ENCODE measurements at places on chromosomes 7 and 10.

- DNase-seq: no peak
Measured at GRCh38 chr10:80498833-80499741, 38.6 kb upstream of the SH2D4B start.

- no peak for DNase-seq
Measured at GRCh38 chr7:99619571-99620130, 2.9 kb downstream of the ZSCAN25 start.

DNA sequence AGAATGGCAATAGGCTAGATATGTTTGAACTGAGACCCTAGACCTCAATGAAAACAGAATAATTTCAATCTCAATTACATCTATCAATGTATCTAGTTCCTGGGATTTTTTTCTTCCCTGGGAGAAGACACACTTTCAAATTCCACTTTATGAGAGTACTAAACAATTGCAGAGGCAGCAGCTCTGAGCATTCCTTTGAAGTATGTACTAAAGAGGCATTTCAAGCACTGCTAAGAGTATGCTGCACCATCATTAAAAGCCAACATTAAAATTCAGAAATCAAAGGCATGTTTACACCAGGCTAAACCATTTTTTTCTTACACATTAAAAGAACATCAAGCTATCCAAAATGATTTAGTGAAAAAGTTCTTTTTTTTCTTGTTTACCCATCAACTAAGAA lies 297.9 kb upstream of the CACNA2D1 start:
- DNase-seq: no peak

DNA sequence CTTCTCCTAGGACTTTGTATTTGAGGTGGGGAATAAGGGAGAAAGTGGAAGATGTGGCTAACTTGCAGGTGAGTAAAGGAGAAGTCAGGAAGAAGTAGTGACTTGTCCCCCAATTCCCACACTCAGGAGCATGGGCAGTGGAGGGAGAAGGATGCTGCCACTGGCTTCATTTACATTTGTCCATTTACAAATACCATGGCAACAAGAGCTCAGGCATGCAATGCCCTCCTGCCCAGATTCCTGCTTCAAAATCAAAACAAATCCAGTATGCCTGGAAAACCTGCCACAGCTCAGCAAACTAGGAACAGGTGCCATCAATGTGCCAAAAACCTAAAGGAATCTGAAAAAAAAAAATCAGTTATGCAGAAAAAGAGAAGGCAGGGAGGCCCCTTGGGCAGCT lies 139.9 kb downstream of the KCNMA1 start:
- no peak for DNase-seq

DNA sequence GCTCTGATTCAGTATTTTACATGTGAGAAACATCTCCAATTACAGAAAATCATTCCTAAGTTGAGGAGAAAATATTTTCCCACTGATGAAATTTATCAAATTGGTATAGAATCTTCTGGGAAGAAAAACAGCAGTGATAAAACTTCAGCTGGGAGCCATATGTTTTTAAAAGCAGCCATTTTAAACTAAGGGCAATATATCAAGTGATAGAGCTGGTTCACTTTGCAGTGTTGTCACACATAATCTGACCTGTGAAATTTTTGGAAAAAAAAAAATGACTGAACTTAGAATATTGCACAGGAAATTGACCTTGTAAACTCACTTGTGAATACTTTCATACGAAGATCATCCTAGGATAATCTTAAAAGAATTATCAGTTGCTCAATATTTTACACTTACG lies 10.5 kb upstream of the EZH2 start:
- DNase-seq: no peak

GRCh38 chr7:66070222-66070621 lies 5.4 kb upstream of the ASL start:
- DNase-seq: no peak

DNA sequence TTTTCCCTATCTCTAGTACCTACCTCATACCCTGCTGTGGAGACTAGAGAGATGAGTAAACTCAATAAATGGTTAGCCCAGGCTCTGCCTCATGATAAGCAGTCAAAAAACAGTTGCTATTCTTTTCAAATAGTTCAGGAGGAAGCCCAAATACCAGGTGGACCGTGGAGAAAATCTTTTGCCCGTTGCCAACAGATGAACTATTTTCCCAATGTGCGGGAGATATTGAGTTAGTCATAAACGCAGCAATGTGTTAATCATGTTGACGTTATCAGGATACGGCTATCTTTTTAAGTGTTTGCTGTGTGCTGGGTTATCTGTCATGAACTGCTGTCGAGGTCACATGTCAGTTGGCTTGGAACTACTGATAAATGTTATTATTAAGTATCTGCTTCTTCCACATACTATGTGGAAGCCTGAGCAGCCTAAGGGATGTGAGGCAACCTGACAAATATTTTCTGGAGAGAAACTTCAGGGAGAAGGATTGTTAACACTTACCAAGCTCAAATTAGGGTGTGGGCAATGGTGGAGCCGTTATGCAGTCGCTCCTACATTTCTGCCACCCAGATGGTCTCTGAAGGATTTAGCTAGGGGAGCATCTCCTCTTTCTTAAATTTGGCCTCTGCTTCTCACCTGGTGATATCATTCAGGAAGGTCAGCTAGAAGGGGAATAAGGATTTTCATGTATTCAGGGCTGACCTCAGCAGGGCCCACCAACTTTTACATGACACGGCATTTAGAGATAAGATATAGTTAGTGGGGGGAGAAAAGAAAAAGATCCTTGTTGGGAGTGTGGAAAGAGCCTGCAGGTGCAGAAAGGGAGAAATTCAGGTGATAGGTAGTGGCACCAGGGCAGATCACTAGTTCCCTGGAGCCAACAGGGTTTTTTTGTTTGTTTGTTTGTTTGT lies 33.5 kb upstream of the SLC26A3 start:
- DNase-seq: no peak

- DNase-seq: no peak
Measured at GRCh38 chr10:121553511-121554264, 44.6 kb downstream of the FGFR2 start.

DNA sequence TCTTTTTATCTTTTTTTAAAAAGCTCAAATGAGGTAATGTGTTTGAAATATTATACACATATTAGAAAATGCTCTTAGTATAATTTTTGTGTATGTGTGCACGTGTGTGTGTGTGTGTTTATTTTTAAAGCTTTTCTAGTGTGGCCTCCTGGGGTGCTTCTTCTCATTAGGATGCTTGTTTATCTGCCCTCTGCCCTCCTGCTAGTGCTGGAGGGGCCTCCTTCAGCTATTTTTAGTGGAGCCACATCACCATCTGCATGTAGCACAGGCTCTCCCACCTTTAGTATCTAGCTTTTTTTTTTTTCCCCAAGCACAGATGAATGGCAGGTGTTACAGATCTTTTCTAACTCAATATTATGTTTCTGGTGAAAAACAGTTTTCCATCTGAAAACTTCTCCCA lies 155.7 kb upstream of the TMEM229A start:
- DNase-seq: no peak

DNA sequence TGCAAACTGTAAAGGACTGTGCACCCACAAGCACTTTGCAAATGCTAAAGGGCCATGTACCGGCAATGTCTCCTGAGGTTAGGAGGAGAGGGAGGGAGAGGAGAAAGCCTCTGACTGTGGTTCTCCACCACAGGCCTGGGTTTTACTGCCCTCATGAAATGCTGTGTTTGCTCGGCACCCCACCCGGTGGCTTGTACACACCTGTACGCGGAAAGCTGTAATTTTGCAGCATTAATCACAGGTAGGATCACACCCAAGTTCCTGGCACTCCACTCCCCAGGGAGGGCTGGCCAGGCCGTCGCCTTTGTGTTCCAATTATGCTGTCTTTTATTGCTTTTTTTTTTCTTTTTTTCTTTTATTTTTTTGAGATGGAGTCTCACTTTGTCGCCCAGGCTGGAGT lies 78.5 kb upstream of the MYL10 start:
- DNase-seq: no peak

DNA sequence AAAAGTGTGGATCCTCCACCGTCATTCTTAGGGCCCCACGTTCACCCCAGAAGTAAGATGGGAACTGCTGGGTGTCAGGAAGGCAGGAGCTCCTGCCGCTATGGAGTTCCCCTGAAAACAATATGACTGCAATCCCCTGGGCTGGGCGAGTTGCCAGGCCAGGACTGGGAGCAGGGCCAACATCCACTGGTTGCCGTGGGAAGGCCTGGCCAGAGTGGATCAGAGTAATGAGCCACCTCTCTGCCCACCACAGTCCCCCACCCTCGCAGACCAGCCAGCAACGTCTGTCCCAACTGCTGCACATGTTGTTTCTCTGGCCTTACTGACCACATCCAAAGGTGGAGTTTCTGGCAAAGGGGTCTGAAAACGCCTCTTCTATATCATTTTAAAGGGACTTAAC lies 86.6 kb downstream of the STRA8 start:
- no peak for DNase-seq

GRCh38 chr7:31828520-31828919 lies 141.5 kb downstream of the PPP1R17 start:
- no peak for DNase-seq

DNA sequence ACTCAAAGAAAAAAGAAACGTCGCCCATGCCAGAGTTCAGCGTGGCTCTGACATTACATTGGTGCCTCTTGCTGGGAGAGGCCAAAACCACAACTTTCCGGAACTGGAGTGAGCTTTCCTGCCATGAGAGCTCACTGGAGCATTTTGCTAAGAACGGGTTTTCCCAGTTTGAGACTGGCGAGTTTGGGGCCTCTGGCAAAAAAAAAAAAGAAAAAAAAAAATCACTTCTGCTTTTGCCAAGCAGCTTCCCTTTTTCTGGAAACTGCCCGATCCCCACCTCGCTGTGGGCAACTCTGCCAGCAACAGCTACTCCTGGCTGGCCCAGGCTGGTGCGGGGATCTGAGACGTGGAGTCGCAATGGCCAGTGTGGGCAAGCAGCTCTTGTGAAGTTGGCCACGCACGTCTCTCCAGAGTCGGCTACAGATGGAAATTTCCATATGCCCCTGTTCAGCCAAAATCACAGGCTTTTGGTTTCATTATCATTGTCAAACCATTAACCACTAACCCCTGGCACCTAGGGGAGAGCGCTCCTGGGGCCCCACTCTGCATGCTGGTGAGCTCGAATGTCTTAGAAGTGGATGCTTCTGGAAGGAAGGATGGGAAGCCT lies 25.7 kb downstream of the PRKAG2 start:
- DNase-seq: no peak

DNA sequence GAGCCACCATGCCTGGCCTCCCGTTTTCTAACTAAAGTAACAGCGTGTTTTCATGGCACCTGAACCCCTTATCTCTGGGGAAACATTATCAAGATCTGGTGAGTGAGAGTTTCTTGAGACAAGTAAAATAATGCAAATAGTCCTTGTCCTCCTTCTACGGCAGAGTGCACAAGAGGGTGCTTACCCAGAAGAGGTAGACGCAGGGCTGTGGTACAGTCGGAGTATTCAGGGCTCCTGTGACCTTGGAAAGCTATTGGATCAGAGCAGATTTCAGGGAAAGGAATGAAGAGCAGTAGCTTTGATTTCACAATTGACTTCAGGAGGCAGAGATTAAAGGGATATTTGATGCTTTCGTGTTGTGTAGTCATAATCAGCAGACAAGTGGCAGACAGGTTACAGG lies 269.1 kb downstream of the ZNF248 start:
- DNase-seq: no peak

GRCh38 chr7:28440055-28440601 lies 27.8 kb downstream of the CREB5 start:
- DNase-seq: no peak

- DNase-seq: no peak
Measured at GRCh38 chr7:24656608-24657007, 83.4 kb downstream of the PALS2 start.

GRCh38 chr10:123331438-123331837 lies 177.2 kb downstream of the BUB3 start:
- no peak for DNase-seq

GRCh38 chr7:82263920-82264782 lies 179.4 kb downstream of the CACNA2D1 start:
- DNase-seq: no peak

- DNase-seq: peak; percentile 61
Measured at GRCh38 chr7:128880791-128881457, 18.3 kb downstream of the ATP6V1F start.

DNA sequence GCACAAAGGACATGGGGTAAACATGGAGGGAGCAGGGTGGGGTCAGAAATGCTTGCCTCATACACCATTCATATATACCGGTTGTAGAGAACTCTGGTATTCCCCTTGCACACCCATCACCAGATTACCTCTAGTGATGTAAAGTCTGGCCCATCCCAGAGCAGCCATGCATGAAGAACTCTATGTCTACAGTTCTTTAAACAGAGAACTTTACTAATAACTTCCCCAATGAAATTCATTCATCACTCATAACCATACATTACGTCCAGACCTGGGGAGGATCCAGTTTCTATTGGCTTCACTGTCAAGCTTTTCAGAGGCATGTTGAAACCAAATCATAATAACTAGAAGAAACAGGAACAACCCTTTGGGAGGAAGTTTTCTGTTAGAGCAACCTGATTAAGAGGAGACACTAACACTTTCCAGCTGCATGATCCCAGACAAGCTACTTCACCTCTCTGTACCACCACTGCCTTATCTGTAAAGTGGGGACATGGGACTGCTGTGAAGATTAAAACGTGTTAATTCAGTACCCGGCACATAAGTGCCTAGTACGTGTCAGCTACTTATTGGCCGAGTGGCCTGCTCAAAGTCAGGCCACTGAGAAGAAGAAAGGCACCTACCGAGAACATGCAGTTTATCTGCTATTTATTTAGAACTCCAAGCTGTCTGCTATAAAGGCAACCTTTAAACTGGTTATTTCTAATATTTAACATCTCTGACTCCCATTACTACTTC lies 59.7 kb downstream of the IGF2BP3 start:
- DNase-seq: no peak

- no peak for DNase-seq
Measured at GRCh38 chr7:50446542-50446960, 3.6 kb downstream of the FIGNL1 start.

DNA sequence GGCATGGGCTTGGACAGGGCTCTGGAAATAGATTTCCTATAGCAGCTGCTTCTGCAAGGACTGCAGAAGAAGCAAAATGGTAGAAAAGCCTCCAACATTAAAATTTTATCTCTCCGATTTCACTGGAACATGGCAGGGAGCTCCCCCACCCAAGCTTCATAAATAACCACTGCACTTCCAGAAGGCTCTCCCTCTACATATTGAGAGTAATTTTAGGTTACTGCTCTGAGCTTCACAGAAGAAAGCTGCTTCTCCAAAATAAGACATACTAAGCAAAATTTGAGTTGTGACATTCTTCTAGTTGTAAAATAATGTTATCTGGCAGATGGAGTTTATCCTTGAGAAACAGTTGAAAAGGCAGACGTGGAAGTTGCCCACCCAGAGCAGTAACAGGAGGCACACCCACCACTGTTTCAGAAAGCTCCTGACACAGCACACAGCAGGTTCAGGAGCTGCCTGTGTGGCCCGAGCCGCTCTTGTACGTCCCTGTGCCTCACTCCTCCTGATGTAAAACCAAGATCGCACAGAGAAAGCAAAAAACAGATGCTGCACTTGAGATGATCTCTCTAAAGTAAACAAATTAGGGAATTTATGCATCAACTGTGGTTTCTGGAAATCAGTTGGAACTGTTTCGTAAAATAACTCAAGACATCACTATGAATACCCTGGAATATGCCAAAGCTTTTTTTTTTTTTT lies 621.0 kb downstream of the PARD3 start:
- no peak for DNase-seq

- DNase-seq: no peak
Measured at GRCh38 chr10:133257489-133258065, 19.1 kb downstream of the ADAM8 start.

GRCh38 chr10:125779403-125780327 lies 4.0 kb upstream of the MMP21 start:
- DNase-seq: no peak

GRCh38 chr7:143958781-143959180 lies 4.1 kb downstream of the OR2F1 start:
- no peak for DNase-seq

Data from cerebellar nuclear complex (tissue), 1 donor.